ENCODE measurements at places on chromosomes 16 and 17.

- no peak for DNase-seq
These were observed at the start of gene DNASE1L2 for GRCh38 chr16:2236337-2237101. Gene DNASE1L2 (plus strand): TSS chr16:2236444. CDS start chr16:2236817, 373 bp downstream.

DNA sequence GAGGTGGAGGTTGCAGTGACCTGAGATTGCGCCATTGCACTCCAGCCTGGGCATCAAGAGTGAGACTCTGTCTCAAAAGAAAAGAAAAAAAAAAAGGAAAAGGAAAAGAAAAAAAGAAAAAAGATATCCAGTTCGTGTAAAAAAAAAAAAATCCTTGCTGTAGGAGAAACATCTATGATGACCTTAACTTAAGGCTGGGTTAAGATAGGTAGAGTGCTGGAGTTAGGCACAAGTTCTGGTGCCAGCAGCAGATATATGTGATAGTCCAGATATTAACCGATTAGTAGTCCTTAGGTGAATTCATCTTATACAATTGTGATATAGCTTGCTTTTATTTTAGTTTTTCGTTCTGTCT lies 17.2 kb downstream of the PSMD11 start:
- no peak for DNase-seq

DNA sequence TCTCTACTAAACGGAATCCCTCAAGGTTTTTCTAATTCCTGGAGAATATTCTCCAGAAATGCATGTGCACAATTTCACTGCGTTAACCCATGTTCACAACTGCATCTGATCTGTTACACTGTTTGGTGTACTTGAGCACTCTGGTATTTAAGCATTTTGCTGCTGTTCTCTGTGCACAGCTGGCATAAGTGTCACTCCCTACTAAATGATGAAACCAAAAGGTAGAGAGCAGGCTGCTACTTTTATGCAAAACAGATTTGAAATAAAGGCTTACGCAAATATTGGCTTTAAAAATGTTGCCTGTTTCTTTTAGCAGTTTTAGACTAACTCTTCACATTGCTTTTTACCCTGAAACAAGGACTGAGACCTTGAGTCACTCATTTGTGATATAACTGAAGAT lies 41.7 kb downstream of the ESRP2 start:
- DNase-seq = no peak

DNA sequence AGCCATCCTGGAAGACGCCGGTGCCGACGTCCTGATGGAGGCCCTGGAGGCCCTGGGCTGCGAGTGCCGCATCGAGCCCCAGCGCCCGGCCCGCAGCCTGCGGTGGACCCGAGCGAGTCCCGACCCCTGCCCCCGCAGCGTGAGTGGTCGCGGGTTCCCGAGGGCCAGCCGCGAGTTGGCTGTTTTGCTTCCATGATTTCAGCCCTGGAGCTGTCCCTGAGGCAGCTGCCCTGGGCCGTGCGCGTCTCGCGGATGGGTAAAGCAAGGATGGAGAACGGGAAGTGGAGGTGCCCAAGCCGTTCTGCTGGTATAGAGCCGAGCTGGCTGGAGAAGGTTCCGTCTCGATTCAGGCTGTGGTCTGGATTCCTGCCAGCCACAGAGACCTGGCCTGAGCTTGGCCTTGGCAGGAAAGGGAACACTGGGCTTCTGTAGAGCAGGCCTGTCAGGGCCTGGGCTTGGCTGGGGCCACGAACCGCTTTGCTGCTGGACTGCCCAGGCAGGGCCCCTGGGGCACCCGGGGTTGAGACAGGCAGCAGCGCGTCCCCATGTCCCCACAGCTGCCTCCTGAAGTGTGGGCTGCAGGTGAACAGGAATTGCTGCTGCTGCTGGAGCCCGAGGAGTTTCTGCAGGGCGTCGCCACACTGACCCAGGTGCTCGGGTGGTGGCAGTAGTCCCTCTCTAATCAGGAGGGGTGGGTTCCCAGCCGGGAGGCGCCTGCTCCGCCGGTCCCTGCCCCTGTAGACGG lies 941 bp upstream of the MRPS34 start:
- peak; percentile 30 for DNase-seq

- DNase-seq = peak; percentile 24
These were observed 13.6 kb upstream of the WFDC1 start for GRCh38 chr16:84281074-84281473.

DNA sequence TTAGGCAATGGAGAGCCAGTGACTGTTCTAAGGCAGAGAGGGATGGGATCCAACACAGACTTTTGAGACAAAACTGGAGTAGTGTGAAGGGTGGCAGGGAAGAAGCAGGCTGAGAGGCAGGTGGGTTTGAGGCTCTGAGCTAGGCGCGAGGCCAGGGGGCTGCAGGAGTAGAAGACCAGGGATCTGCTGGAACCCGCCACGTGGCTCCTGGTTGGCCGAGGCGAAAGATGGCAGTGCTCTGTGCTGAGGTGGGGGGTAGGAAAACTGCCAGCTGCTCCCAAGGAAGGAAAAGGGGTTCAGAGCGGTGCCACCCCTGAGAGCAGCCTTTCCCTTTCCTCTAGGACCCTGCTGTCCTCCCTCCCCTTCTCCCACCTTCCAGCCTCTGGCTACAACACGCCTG lies 5.6 kb downstream of the CD300LG start:
- no peak for DNase-seq

- peak; percentile 60 for DNase-seq
These were observed 959 bp downstream of the SSH2 start for GRCh38 chr17:29929006-29929532.

DNA sequence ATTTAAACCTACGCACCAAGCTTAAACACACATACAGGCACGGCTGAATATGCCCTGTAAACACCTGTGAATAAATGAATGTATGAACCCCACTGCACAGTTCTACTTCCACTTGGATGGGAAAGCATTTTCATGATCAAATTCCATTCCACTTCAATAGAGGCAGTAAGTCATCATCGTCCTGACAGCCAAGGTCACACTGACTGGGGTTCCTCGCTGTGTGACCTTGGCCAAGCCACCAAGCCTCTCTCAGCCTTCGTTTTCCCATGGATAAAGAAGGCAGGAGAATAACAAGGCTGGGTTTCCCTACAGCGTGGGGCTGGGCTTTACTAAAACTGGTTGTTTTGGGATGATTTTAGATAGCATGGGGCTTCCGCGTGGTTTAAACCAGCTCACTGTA lies 82.8 kb downstream of the TBC1D16 start:
- no peak for DNase-seq

- no peak for DNase-seq
These were observed 254.8 kb upstream of the TBX2 start for GRCh38 chr17:61144617-61145564.

DNA sequence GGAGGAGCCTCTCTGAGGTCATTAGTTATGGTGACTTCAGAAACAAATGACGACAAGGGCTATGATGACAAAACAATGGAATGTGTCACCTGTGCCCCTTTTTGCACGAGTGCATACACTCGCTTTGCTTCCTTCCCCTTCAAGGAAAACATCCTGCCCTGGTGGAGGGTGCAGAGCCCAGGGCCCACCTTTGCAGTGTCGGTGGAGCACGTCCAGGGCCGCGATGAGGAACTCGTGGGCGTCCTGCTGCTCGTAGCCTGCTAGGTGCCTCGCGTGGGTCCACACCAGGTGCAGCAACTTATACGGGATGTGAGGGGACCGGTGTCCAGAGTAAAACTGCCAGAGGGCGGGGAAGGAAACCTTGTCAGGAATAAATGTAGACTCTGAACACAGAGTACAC lies 27.2 kb downstream of the USP22 start:
- no peak for DNase-seq

GRCh38 chr17:73900516-73900915 lies 256.3 kb upstream of the SDK2 start:
- no peak for DNase-seq

DNA sequence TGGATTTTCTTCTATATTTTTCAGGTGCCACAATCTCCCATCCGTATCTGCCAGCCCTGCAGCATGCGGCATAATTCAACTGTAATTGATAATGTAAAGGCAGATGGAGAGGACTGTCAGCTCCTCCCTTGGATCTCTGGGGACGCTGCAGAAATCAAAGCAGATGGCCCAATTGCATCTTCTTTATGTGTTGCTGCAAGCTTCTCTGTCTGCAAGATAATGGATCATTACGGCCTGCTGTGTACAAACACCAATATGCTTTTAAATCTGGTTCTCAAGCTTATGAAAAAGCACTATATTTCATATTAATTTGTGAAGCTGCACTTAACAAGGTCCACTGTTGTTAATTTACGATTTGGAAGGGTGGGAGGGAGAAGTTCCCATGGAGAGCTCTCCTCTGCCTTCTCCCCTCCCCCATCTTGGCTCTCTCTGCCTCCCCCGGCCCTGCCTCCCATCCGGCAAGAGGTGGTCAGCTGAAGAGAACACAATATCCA lies 607.5 kb downstream of the TOX3 start:
- no peak for DNase-seq

DNA sequence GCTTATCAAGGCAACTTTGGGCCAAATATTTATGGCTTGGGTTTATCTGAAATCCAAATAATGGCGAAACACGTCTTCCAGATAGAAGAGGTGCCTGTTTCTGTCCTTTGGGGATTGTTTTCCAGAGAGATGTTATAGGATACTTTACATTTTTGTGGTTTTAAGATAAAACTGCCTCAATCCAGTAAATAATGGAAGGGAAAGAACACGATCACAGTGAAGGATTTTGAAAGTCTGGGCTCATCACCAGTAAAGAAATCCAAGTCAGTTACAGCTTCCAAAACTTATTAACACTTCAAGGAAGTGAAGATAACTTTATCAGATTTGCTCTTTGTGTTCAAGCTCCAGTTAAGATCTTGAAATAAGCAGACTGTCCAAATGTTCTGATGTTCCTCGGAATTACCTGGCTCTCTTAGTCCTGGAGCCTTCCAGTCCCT lies 30.1 kb downstream of the DNAH2 start:
- no peak for DNase-seq

DNA sequence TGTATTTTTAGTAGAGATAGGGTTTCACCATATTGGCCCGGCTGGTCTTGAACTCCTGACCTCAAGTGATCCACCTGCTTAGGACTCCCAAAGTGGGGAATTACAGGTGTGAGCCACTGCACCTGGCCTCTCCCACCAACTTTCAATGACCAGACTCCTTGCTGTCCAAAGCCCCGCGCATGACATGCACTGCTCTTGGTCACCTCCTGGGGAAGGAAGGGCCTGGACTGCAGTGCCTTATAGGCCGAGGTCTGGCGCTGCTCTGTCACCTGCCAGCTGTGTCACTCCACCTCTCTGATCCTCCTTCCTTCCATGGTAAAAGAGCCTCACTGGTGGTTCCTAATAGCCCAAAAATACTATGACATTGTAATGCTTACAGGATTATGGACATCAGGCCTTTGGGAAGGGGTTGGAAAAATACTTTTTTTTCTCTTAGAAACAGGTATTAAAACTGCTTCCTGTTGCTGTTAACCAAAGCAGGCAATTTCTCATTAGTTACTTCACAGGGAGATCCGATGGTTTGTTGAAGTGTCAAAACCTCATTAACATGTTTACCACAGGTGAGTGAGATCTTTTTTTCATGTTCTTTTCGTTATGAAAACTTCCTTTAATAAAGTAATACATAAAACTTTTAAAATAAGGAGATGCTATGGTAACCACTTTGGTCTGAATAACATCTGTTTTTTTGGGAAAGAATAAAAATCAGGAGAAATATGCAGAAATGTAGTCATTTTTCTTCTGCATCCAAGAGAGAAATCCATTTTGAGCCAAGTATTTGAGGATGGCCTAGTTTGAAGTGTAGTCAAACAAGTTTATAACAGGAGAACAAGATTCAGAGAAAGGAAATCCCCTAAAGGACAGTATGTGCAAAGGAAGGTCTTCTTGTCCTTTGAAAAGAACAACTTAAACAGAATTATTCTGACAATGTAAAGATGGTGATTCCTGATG lies 35.5 kb downstream of the GRB7 start:
- DNase-seq = no peak

All from epithelial cell of esophagus (primary cell).